ENCODE measurements at places on chromosomes 12 and 14.

- no peak for DNase-seq
Measured at GRCh38 chr14:102734436-102734835, 42.8 kb upstream of the TRAF3 start.

GRCh38 chr14:68947802-68948201, 31.3 kb downstream of the ACTN1 start:
- peak; percentile 86 for DNase-seq

GRCh38 chr14:33934043-33934750, 16.7 kb downstream of the EGLN3 start:
- DNase-seq, result no peak

- DNase-seq, result no peak
Measured at GRCh38 chr14:63039866-63040265, 5.4 kb downstream of the KCNH5 start.

DNA sequence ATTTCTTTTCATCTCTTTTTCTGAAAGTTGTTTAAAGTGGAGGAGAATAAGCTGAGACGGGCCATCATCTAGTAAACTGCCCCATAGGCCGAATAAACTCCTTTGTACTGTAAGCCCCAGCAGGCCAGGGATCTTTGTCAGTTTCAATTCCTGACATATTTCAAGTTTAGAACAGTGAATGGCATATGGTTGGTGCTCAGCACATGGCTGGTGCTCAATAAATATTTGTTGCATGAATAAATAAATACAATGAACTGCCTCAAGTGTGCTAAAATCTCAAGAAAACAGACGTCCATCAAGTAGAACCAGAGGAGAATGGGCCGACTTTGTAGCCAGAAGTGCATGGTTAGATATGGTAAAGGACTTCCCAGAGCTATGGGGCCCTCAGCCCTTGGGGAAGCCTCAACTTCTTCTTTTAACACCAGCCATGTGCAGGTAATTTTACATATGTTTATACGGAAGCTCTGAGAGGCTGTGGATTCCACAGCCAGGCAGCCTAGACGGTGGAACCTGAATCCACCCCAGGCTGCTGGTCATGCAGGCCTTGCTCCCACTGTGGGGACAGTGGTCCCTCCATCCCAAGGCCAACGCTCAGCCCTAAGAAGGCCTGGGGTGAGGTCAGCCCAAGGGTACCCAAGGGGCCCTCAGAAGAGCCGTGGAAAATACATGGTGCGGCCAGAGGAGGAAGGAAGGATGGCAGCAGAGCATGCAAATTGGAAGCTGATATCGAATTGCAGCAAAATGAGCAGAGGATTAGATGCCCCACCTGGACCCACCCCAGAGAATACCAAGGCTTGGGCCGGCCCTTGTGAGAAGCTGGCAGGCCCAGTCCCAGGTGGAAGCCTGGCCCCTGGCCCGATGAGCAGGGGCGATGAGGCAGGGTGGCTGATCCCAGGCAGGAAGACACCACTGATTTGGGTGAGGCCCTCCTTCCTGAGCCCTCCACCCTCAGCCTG, 8.7 kb upstream of the AQP2 start:
- DNase-seq, result no peak

- DNase-seq, result peak; percentile 42
Measured at GRCh38 chr14:75372260-75372659, 55.6 kb upstream of the JDP2 start.

DNA sequence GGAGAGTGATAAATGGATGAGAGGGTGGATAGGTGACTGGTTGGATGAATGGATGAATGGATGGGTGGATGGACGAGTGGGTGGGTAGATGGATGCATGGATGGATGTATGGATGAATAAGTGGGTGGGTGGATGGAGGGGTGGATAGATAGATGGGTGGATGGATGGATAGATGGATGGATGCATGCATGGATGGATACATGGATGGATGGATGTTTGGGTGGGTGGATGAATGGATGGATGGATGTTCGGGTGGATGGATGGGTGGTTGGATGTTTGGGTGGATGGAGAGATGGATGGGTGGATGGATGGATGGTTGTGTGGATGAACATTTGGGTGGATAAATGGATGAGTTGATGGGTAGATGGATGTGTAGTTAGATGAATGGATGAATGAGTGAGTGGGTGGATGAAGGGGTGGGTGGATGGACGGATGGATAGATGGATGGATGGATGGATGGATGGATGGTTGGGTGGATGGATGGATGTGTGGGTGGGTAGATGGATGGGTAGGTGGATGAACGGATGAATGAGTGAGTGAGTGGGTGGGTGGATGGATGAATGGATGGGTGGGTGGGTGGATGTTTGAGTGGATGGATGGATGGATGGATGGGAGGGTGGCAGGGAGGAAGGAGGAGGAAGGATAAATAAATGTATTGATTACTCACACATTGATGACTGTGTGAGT, 9.7 kb upstream of the TMEM179 start:
- no peak for DNase-seq

- no peak for DNase-seq
Measured at GRCh38 chr12:57859121-57859520, 12.6 kb upstream of the CTDSP2 start.
